ENCODE measurements at places on chromosomes 16 and 17. TPM values are rescaled to one million over a fixed set of nuclear protein-coding genes. Genes with fewer than 3 reads are reported as not detected.

FOXF1 gene
- not detected for polyA plus RNA-seq

MYH1 gene
- not detected for polyA plus RNA-seq

SPNS1 gene
- polyA plus RNA-seq, result 93.4 TPM

ACTG1 gene
- 1,620 TPM for polyA plus RNA-seq

SLC35G6 gene
- not detected for polyA plus RNA-seq

HS3ST3A1 gene
- not detected for polyA plus RNA-seq

CNTD1 gene
- not detected for polyA plus RNA-seq

MT3 gene
- not detected for polyA plus RNA-seq

FBXL16 gene
- polyA plus RNA-seq, result 1.0 TPM

DNA sequence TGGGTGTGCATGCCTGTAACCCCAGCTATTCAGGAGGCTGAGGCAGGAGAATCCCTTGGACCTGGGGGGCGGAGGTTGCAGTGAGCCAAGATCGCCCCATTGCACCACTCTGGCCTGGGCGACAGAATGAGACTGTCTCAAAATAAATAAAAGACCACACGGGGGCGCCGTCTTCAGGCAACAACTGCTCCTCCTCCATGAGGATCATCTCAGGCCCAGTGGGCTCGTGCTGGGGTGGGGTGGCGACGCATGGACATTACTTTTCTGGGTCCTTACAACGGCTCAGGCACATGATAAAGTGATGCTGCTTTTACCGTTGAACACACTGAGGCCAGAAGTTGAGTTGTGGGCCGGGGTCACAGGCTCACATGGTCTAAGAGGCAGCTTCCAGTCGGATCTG, 56.2 kb downstream of the PRMT7 start:
- no peak overlapping the region for H3K27ac ChIP-seq
- no peak for DNase-seq
- H3K36me3 ChIP-seq, result no peaks in the 10 kb centered on the region
- no peak overlapping the region for H3K4me3 ChIP-seq
- H3K27me3 ChIP-seq, result no peaks in the 10 kb centered on the region

GRCh38 chr16:46721885-46722284, 26.3 kb downstream of the MYLK3 start:
- no peak overlapping the region for H3K27ac ChIP-seq
- H3K4me1 ChIP-seq, result peaks cover 5% of the 10 kb centered on the region
- DNase-seq, result no peak
- no peaks in the 10 kb centered on the region for H3K27me3 ChIP-seq

DNA sequence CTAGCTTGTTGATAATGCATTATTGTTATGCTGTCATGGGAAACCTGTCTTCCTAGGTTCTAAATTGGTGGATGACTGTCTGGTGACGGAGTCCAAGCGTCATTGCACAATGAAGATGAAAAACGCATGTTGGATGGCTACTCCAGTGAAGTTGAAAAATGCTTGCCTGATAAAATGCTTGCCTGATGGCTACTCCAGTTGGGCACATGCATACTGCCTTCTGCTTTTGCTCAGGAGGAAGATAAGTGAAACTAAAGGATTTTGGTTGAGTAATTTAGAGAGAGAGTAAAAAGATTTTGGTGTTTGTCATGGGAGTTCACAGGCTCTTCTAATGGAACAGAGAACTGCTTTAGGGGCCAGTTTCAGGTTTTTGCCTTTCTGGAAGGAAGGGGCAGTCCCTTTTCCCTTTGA, 118.6 kb downstream of the PRKCA start:
- H3K4me1 ChIP-seq, result peaks cover 14% of the 10 kb centered on the region
- no peaks in the 10 kb centered on the region for H3K27me3 ChIP-seq
- peak; percentile 69 for DNase-seq
- H3K27ac ChIP-seq, result peak overlapping the region; percentile 28
- H3K36me3 ChIP-seq, result no peaks in the 10 kb centered on the region
- no peak overlapping the region for H3K4me3 ChIP-seq

DNA sequence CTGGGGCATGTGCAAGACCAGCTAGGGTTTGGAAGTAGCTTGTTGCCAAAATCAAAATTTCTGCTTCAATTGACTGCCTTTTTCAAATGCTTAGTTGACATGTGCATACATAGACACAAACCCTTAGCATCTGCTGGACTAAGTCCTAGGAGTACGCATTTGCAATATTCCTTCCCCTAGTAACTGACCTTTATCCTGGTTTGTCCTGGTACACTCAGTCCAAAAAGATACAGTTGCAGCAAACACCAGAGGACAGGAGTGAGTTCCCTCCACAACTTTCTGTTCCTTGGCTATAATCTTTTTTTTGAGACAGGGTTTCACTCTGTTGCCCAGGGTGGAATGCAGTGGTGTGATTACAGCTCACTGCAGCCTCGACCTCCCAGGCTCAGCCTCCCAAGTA, 290.2 kb upstream of the ERCC4 start:
- H3K36me3 ChIP-seq, result no peaks in the 10 kb centered on the region
- H3K27ac ChIP-seq, result no peak overlapping the region
- H3K4me1 ChIP-seq, result no peaks in the 10 kb centered on the region
- H3K27me3 ChIP-seq, result no peaks in the 10 kb centered on the region

GRCh38 chr17:75289832-75290337, 652 bp upstream of the SLC25A19 start:
- no peaks in the 10 kb centered on the region for H3K27me3 ChIP-seq
- DNase-seq, result peak; percentile 91
- peaks cover 21% of the 10 kb centered on the region for H3K36me3 ChIP-seq
- peak overlapping the region; percentile 96 for H3K4me3 ChIP-seq

- peak overlapping the region; percentile 47 for H3K4me3 ChIP-seq
- peak; percentile 88 for DNase-seq
- peak overlapping the region; percentile 56 for H3K27ac ChIP-seq
- peaks cover 89% of the 10 kb centered on the region for H3K4me1 ChIP-seq
- no peaks in the 10 kb centered on the region for H3K36me3 ChIP-seq
Measured at GRCh38 chr17:77319211-77320043, 178.7 kb downstream of the SEC14L1 start.

DNA sequence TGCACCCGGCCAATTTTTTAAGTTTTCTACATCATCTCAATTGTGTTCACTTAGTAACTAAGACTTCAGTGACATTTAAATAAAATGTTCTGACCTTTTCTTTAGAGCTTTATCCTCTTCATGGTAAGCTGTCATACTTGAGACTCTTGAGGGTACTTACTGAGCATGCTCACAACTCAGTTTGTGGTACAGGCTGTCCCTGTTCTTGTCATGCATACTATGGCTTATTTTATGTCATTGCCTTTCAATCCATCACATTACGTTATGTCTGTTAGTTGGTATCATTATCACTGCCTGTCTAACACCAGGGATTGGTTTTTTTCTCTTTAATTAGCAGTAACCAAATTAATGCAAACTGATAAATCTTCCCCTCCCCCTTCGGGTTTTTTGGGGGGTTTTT, 41.9 kb upstream of the RHBDL3 start:
- no peaks in the 10 kb centered on the region for H3K27me3 ChIP-seq
- H3K4me3 ChIP-seq, result no peak overlapping the region
- no peak overlapping the region for H3K27ac ChIP-seq
- no peaks in the 10 kb centered on the region for H3K4me1 ChIP-seq
- H3K36me3 ChIP-seq, result peaks cover 33% of the 10 kb centered on the region

GRCh38 chr17:27461192-27461859, 5.1 kb downstream of the KSR1 start:
- no peak overlapping the region for H3K27ac ChIP-seq
- DNase-seq, result no peak
- no peaks in the 10 kb centered on the region for H3K27me3 ChIP-seq
- peaks cover 25% of the 10 kb centered on the region for H3K4me1 ChIP-seq

DNA sequence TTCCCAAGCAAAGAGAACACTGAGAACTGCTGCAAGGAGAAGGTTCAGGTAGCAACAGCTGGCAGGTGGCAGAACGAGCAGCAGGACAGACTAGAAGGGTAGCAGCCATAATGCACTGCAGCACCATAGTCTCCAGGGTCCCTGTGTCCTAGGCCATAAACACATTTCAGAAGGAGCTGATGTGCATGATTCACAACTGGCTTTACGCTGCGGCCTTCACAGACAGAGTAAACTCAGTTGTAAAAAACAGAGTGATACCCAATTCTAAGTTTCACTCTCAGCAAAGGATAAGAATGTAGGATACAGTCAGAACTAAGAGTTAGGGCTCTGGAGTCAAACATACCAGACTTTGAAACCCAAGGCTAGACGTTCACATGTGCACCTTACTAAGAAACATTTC, 24.4 kb downstream of the ARHGAP17 start:
- no peak overlapping the region for H3K4me3 ChIP-seq
- no peak for DNase-seq
- no peaks in the 10 kb centered on the region for H3K36me3 ChIP-seq
- H3K4me1 ChIP-seq, result peaks cover 45% of the 10 kb centered on the region
- no peaks in the 10 kb centered on the region for H3K27me3 ChIP-seq
- H3K27ac ChIP-seq, result no peak overlapping the region

GRCh38 chr16:79066561-79066960, 534.0 kb downstream of the MAF start:
- no peak for DNase-seq
- no peaks in the 10 kb centered on the region for H3K36me3 ChIP-seq
- H3K27me3 ChIP-seq, result no peaks in the 10 kb centered on the region
- no peaks in the 10 kb centered on the region for H3K4me1 ChIP-seq

DNA sequence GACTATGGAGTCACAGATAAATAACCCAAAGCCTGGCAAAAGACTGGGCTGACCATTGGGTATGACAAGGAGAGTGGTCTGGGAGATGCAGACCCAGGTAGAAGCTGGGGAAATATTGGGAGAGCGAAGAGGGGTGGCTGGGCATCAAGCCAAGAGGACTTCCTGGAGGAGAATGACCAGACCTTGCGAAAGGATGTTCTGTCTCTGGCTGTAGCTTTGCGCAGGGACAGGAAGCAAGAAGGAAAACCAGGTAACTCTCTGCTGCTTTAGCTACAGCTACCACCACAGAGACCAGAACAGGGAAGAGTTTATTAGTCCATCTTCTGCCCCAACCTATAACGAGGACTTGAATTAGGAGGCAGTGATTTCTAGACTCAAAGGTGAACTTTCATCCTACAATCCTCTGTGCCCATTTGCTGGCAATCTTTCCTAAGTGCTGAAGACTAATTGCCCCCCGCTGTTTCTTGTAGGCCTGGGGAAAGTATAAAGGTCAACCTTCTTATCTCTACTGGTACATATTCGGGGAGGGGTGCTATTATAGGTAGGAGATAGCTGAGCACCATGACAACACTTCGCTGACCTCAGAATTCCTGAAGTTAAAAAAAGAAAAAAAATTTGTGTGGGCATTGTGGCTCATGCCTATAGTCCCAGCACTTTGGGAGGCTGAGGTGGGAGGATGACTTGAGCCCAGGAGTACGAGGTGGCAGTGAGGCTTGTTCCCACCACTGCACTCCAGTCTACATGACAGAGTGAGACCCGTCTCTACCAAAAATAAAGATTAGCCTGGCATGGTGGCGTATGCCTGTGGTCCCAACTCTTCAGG, 19.1 kb upstream of the KIFC3 start:
- H3K27ac ChIP-seq, result no peak overlapping the region
- no peak for DNase-seq
- peaks cover 5% of the 10 kb centered on the region for H3K4me1 ChIP-seq
- no peak overlapping the region for H3K4me3 ChIP-seq

DNA sequence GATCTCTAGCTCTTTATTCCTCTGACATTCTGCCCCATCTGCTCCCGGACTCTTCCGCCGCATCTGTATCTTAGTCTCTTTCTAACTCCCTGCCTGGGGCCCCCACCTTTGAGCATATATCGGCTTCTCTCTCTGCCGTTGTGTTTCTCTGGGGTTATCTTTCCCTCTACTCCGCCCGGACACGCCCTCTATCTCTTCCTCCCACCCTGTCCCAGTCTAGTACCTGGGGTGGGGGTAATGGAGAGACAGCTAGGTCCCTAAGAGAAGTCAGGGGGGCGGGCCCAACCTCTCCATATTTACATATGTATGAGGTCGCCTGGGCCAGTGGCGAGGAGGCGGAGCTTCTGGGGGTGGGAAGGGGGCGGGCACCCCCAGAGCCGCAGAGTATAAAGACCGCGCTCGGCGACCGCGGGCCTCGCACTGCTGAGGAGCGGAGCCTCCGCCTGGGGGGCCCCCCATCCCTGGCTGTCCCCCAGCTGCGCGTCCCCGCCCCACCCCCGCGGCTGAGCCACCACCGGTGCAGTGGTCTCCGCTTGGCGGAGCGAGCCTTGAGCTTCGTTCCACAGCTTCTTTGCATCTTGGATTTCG, at the start of gene ATP1B2:
TSS of gene ATP1B2 (plus strand) at position 418 of the 588 bp plus-strand sequence. CDS start 593 bp downstream, outside the sequence.
- peak; percentile 65 for DNase-seq
- no peak within 1 kb of the TSS for H3K27ac ChIP-seq
- peaks cover 35% of the 10 kb centered on the region for H3K27me3 ChIP-seq
- peaks cover 43% of the 10 kb centered on the region for H3K4me1 ChIP-seq

GRCh38 chr17:72719578-72720493, 372.7 kb downstream of the SLC39A11 start:
- no peak overlapping the region for H3K4me3 ChIP-seq
- peaks cover 33% of the 10 kb centered on the region for H3K36me3 ChIP-seq
- H3K4me1 ChIP-seq, result peaks cover 15% of the 10 kb centered on the region
- DNase-seq, result no peak
- no peaks in the 10 kb centered on the region for H3K27me3 ChIP-seq
- H3K27ac ChIP-seq, result no peak overlapping the region

- DNase-seq, result no peak
- H3K4me3 ChIP-seq, result no peak overlapping the region
- H3K27me3 ChIP-seq, result no peaks in the 10 kb centered on the region
- H3K4me1 ChIP-seq, result no peaks in the 10 kb centered on the region
Measured at GRCh38 chr16:27164352-27164751, 39.0 kb upstream of the KDM8 start.

GRCh38 chr16:27625050-27625697, 75.2 kb downstream of the KATNIP start:
- no peaks in the 10 kb centered on the region for H3K4me1 ChIP-seq

GRCh38 chr17:57092171-57092570, 7.1 kb downstream of the AKAP1 start:
- no peak overlapping the region for H3K4me3 ChIP-seq
- H3K4me1 ChIP-seq, result peaks cover 29% of the 10 kb centered on the region
- no peaks in the 10 kb centered on the region for H3K36me3 ChIP-seq
- no peak overlapping the region for H3K27ac ChIP-seq
- DNase-seq, result no peak
- H3K27me3 ChIP-seq, result no peaks in the 10 kb centered on the region

DNA sequence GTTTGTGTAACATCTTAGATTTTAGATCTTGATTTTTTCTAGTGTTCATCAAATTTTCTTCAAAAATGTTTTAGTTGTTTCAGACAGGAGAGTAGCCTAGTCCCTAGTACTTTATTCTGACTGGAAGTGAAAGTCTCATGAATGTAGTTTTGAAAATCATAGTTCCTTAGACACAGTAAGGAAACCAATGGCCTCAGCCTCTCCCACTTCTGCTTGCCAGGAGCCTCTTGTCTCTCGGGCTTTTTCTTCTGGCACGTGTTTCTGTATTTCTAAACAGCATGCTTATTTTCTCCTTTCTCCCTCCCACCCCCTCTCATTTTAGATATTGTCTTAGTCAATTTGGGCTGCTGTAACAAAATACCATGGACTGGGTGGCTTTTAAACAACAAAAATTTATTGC, 9.8 kb downstream of the SLFN5 start:
- H3K4me3 ChIP-seq, result peak overlapping the region; percentile 57
- H3K36me3 ChIP-seq, result no peaks in the 10 kb centered on the region
- DNase-seq, result peak; percentile 52
- H3K4me1 ChIP-seq, result peaks cover 41% of the 10 kb centered on the region
- peak overlapping the region; percentile 42 for H3K27ac ChIP-seq
- peaks cover 2% of the 10 kb centered on the region for H3K27me3 ChIP-seq

Measured in CD14-positive monocyte (primary cell).